ENCODE measurements at places on chromosomes 13 and 19.

- no peak for DNase-seq
- H3K4me3 ChIP-seq, result no peak overlapping the region
- H3K27ac ChIP-seq, result no peak overlapping the region
- no peaks in the 10 kb centered on the region for H3K27me3 ChIP-seq
- no peaks in the 10 kb centered on the region for H3K36me3 ChIP-seq
- H3K4me1 ChIP-seq, result no peaks in the 10 kb centered on the region
Measured at GRCh38 chr13:86946734-86947133, 724.4 kb upstream of the SLITRK5 start.

- no peaks in the 10 kb centered on the region for H3K4me1 ChIP-seq
- no peaks in the 10 kb centered on the region for H3K36me3 ChIP-seq
- peak overlapping the region; percentile 67 for H3K27ac ChIP-seq
- peak overlapping the region; percentile 67 for H3K4me3 ChIP-seq
Measured at GRCh38 chr19:31350033-31350692, 927 bp upstream of the TSHZ3 start.

- peak overlapping the region; percentile 86 for H3K27ac ChIP-seq
- no peaks in the 10 kb centered on the region for H3K36me3 ChIP-seq
- DNase-seq, result peak; percentile 52
- H3K27me3 ChIP-seq, result no peaks in the 10 kb centered on the region
Measured at GRCh38 chr13:32426990-32427851, 709 bp downstream of the N4BP2L1 start.

- H3K27ac ChIP-seq, result no peak overlapping the region
- no peak overlapping the region for H3K4me3 ChIP-seq
- H3K27me3 ChIP-seq, result no peaks in the 10 kb centered on the region
Measured at GRCh38 chr19:55704494-55705245, 29.6 kb downstream of the EPN1 start.

DNA sequence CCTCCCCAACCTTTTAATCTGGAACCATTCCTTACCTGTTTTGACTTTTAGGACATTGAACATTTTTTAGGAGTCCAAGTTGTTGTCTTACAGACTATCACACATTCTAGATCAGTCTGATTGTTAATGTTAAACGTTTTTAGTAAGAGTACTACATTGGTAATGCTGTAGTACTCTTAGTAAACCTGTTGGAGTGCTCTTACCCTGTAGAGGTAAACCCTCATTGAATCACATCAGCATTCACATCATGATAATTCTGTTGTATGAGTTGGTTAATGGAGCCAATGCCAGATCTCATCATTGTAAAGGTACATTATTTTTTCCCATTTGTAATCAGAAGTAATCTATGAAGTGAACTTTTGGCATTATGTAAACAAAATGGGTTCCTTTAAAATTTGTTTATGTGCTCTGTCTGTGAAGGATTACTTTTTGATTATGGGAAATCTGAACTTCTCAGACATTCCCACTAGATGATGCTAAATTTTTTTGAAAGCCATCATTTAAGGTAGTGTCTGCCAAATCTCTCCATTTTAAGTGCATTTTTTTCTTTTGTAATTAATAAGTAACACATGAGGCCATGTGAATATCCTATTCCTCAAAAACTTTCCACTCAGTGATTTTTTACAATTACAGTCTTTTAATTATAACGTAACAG, 55.2 kb downstream of the VWA8 start:
- H3K36me3 ChIP-seq, result no peaks in the 10 kb centered on the region
- DNase-seq, result no peak
- no peak overlapping the region for H3K4me3 ChIP-seq
- no peaks in the 10 kb centered on the region for H3K27me3 ChIP-seq
- H3K4me1 ChIP-seq, result no peaks in the 10 kb centered on the region

DNA sequence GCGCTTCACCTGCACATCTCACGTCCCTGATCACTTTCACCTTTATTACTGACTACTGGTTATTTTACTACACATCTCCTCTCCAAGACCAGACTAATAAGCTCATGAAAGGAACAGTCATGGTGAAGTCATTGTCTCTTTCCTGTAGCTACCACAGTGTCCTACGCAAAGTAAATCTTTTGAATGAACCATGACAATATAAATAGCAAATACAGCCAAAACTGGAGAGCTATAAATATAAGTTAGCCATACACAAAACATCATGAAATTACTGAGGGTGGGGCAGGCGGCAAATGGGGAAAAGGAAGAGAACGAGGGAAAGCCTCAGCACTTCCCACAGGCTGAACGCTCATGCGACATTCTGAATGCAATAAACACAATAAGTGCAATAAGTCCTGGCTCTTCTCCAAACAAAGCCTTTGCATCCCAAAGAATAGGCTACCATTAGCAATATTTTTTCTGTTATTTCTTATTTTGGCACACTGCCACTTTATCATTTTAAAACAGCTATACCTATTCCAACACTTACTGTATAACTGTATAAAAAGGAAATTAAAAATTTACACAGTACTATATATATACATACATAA, 62.5 kb downstream of the TUBGCP3 start:
- no peak overlapping the region for H3K4me3 ChIP-seq
- H3K27me3 ChIP-seq, result no peaks in the 10 kb centered on the region
- DNase-seq, result no peak
- no peaks in the 10 kb centered on the region for H3K36me3 ChIP-seq

DNA sequence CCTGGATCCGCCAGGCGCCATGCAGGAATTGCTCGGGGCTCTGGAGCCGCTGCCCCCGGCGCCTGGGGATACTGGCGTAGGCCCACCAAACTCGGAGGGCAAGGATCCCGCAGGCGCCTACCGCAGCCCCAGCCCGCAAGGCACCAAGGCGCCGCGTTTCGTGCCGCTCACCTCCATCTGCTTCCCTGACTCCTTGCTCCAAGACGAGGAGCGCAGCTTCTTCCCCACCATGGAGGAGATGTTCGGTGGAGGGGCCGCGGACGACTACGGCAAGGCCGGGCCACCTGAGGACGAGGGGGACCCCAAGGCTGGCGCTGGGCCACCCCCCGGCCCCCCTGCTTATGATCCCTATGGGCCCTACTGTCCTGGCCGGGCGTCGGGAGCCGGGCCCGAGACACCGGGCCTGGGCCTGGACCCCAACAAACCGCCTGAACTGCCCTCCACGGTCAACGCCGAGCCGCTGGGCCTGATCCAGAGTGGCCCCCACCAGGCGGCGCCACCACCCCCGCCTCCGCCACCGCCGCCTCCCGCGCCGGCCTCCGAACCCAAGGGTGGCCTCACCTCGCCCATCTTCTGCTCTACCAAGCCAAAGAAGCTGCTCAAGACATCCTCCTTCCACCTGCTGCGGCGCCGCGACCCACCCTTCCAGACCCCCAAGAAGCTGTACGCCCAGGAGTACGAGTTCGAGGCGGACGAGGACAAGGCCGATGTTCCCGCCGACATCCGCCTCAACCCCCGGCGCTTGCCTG, 6.1 kb downstream of the PRR12 start:
- no peaks in the 10 kb centered on the region for H3K27me3 ChIP-seq
- peaks cover 16% of the 10 kb centered on the region for H3K36me3 ChIP-seq
- no peaks in the 10 kb centered on the region for H3K4me1 ChIP-seq
- H3K4me3 ChIP-seq, result no peak overlapping the region

DNA sequence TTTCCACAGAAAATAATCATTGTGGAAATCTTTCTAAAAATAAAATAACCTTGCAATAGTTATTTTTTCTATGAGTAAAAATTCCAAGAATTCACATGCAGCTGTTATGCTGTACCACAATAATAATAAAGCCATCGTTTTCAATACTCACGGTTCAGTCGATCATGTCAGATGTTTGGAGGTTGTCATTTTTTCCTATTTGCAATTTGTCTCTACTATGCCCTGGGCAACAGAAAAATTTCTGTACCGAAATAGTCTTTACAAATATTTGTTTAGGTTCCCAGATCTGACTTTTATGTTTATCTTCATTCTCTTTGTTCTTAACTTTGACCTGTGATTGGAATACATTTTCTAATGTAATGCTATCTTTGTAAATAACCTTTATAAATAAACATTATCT, 79.7 kb downstream of the ESD start:
- H3K4me1 ChIP-seq, result no peaks in the 10 kb centered on the region
- H3K27ac ChIP-seq, result no peak overlapping the region
- H3K27me3 ChIP-seq, result no peaks in the 10 kb centered on the region
- DNase-seq, result no peak

DNA sequence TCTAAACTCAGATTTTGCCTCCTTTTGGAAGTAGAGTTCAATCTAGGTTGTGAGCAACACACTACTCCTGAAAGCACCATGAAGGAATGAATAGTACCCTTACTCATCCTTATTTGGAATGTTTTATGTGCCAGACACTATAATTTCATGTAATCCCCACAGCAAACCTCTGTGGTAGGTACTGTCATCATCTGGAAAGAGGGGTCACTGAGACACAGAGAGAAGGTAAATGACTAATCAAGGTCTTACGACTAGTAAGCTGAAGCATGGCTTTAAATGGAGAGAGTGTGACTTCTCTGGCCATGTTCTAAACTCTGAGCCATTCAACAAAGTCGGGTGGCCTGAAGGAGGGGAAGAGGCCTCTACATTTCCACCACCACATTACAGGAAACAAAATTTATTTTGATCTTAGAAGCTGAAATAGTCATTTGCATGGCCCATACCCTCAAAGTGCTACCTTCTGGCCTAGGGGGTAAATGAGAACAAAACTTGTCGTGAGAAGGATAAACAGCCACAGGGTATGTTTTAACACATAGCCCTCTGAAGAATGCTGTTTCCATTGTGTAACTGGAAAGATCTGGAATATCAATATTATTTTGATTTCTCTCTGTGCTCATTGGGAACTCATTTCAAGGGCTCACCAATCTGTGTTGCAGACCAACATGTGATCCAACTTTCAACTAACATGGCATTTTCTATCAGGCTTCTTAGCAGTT, 180.8 kb upstream of the RFC3 start:
- H3K27ac ChIP-seq, result no peak overlapping the region
- no peaks in the 10 kb centered on the region for H3K27me3 ChIP-seq
- no peak for DNase-seq
- H3K4me3 ChIP-seq, result no peak overlapping the region
- no peaks in the 10 kb centered on the region for H3K36me3 ChIP-seq

GRCh38 chr19:5450482-5451126, 4.6 kb upstream of the ZNRF4 start:
- DNase-seq, result no peak
- no peak overlapping the region for H3K27ac ChIP-seq
- H3K27me3 ChIP-seq, result no peaks in the 10 kb centered on the region
- H3K4me1 ChIP-seq, result no peaks in the 10 kb centered on the region
- no peak overlapping the region for H3K4me3 ChIP-seq

DNA sequence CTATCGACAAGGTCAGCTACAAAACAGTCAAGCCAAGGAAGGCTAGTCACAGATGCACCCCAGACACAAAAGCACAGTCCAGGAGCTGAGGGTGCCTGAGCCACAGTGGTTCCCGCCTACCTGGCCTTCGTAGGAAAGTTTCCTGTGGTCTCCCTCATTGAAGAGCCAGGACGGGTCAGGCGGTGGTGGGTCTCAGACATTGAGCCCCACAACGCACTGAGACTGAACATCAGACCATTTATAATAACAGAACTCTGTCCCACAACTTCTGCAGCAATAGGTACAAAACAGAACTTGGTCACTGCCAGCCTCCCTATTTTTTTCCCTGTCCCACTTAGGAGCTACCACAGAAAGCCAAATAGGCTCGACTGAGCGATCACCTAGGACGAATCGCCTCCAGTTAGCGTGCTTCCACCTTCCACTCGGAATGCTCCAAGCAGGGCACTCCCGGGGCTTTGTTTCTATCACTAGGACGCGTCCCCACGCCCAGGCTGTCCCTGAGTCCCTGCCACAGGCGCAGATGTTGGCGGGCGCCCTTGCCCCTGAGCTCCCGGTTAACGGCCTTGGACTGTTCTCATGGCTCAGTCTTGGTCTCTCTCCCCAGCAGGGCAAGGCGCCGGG, 640 bp upstream of the ZNF544 start:
- DNase-seq, result no peak
- H3K4me3 ChIP-seq, result peak overlapping the region; percentile 74
- no peaks in the 10 kb centered on the region for H3K36me3 ChIP-seq
- peak overlapping the region; percentile 58 for H3K27ac ChIP-seq
- H3K27me3 ChIP-seq, result no peaks in the 10 kb centered on the region

- no peak overlapping the region for H3K27ac ChIP-seq
- H3K4me3 ChIP-seq, result no peak overlapping the region
- H3K4me1 ChIP-seq, result no peaks in the 10 kb centered on the region
- no peaks in the 10 kb centered on the region for H3K27me3 ChIP-seq
- DNase-seq, result no peak
- H3K36me3 ChIP-seq, result no peaks in the 10 kb centered on the region
Measured at GRCh38 chr13:100513987-100514670, 74.5 kb downstream of the GGACT start.

- H3K36me3 ChIP-seq, result no peaks in the 10 kb centered on the region
- no peak overlapping the region for H3K4me3 ChIP-seq
- no peak overlapping the region for H3K27ac ChIP-seq
- no peaks in the 10 kb centered on the region for H3K4me1 ChIP-seq
- no peak for DNase-seq
- no peaks in the 10 kb centered on the region for H3K27me3 ChIP-seq
Measured at GRCh38 chr19:45304141-45304926, 18.3 kb downstream of the CKM start.

- no peak overlapping the region for H3K27ac ChIP-seq
- no peaks in the 10 kb centered on the region for H3K27me3 ChIP-seq
- H3K4me3 ChIP-seq, result no peak overlapping the region
- no peaks in the 10 kb centered on the region for H3K36me3 ChIP-seq
Measured at GRCh38 chr13:92303428-92303827, 905.0 kb downstream of the GPC5 start.

- no peak overlapping the region for H3K27ac ChIP-seq
- H3K4me3 ChIP-seq, result no peak overlapping the region
Measured at GRCh38 chr13:111259058-111259457, 61.4 kb upstream of the TEX29 start.

DNA sequence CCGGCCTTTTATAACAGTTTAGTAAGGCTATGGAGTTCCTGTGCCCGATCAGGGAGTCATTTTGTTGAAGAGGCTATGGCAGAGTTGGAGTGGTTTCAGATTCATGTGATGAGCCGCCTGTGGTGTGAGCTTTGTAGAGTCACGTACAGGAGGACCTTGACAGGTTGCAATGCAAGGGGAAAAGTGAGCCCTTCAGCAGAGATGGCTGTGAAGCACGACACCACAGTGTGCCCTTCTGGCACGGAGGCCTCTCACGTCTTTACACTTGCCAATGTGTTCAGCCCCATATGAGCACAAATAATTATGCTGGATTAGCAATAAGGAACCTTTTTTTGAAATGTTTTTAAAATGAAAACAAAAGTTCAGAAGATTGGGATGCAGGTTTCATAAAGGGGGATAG, 499.8 kb downstream of the LIG4 start:
- no peaks in the 10 kb centered on the region for H3K27me3 ChIP-seq
- no peak overlapping the region for H3K27ac ChIP-seq
- no peaks in the 10 kb centered on the region for H3K36me3 ChIP-seq
- H3K4me1 ChIP-seq, result no peaks in the 10 kb centered on the region

DNA sequence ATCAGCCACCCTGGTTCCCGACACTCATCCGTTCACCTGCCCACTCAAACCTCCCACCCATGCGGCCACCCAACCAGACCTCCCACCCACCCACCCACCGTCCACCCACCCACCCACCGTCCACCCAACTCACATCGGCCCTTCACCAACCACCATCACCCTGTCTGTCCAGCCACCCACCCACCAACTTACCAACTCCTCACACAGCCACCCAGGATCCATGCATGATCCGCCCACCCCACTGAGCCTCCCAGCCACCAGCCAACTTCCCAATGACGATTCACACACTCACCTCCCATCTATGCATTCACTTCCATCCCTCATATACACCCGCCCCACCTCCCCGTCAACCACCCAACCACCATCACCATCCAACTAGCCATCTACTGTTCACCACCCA, 4.3 kb downstream of the JOSD2 start:
- no peak overlapping the region for H3K27ac ChIP-seq
- H3K4me3 ChIP-seq, result no peak overlapping the region
- H3K36me3 ChIP-seq, result no peaks in the 10 kb centered on the region
- H3K27me3 ChIP-seq, result no peaks in the 10 kb centered on the region
- no peaks in the 10 kb centered on the region for H3K4me1 ChIP-seq

GRCh38 chr19:51480590-51480989, 2.3 kb downstream of the CEACAM18 start:
- no peak overlapping the region for H3K27ac ChIP-seq
- no peaks in the 10 kb centered on the region for H3K4me1 ChIP-seq
- no peaks in the 10 kb centered on the region for H3K36me3 ChIP-seq

Measured in colonic mucosa (tissue), 4 donors.